ENCODE measurements at places on chromosomes 13 and 19.
A peak's percentile ranks its signal among the peaks of the same experiment; 100 is the strongest.

- peaks cover 49% of the 10 kb centered on the region for H3K27me3 ChIP-seq
- no peak overlapping the region for H3K27ac ChIP-seq
- H3K4me1 ChIP-seq: peaks cover 44% of the 10 kb centered on the region
- DNase-seq: peak; percentile 25
- H3K4me3 ChIP-seq: peak overlapping the region; percentile 3
- H3K36me3 ChIP-seq: no peaks in the 10 kb centered on the region
These were observed 25.1 kb upstream of the MEIS3 start for GRCh38 chr19:47444388-47444821.

- H3K27ac ChIP-seq: no peak overlapping the region
- H3K36me3 ChIP-seq: no peaks in the 10 kb centered on the region
- no peak overlapping the region for H3K4me3 ChIP-seq
These were observed 69.1 kb downstream of the ATP7B start for GRCh38 chr13:51942189-51942588.

DNA sequence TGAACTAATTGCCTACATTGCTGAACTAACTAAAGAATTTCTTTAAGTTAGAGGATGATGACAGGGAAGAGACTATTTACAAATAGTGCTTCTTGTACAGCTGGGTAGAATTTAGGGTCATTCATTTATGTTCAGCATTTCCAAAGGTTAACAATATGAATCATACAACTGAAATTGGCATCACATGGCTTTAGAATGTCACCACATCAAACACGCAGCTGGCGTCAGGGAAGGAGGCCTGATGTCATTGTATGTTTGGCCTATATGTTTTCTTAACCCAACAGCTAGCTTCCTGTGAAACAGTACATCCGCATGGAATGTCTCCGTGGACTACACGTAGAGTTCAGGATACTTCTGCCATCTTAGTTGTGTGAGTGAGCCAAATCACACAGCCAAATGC lies 99.0 kb upstream of the TNFSF11 start:
- H3K4me1 ChIP-seq: peaks cover 24% of the 10 kb centered on the region
- no peak for DNase-seq
- H3K27me3 ChIP-seq: peaks cover 2% of the 10 kb centered on the region
- peaks cover 14% of the 10 kb centered on the region for H3K36me3 ChIP-seq
- H3K27ac ChIP-seq: peak overlapping the region; percentile 63
- no peak overlapping the region for H3K4me3 ChIP-seq

DNA sequence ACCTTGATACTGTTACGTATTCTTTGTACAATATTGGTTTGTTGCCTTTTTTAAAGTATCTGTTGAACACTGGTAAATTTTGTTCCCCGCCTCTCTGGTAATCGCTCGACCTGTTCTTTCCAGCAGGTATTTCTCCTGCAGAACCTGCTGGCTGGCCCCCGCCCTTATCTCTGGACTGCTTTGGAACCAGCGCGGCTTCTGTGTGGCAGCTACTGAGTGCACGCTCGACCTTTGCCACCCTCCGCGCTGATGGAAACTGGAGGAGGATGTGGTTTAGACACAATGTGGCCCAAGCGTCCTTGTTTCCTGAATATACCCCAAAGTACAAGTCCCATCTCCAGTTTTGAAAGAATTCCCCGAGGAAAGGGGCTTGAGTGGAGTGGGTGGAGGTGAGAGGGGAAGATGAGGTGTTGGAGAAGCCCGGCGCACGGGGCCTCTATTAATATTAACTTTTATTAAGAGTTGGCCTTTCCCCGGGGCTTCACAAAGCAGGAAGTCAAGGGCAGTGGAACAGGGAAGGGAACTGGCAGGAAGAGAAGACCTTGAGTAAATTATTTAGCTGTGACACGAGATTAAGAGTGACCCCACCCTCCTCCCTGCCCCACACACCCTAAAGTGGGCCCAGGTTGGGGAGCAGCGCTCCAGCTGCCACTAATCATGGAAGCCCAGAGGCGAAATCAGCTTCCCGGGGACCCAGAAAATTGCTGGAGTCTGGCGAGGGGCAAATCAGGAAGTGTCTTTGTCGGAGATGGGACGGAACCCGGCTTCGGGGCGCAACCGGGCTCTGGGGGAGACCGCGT lies 16.0 kb downstream of the CDX2 start:
- H3K4me1 ChIP-seq: peaks cover 9% of the 10 kb centered on the region
- DNase-seq: no peak
- H3K27ac ChIP-seq: peak overlapping the region; percentile 40
- H3K4me3 ChIP-seq: peak overlapping the region; percentile 51
- peaks cover 55% of the 10 kb centered on the region for H3K27me3 ChIP-seq

DNA sequence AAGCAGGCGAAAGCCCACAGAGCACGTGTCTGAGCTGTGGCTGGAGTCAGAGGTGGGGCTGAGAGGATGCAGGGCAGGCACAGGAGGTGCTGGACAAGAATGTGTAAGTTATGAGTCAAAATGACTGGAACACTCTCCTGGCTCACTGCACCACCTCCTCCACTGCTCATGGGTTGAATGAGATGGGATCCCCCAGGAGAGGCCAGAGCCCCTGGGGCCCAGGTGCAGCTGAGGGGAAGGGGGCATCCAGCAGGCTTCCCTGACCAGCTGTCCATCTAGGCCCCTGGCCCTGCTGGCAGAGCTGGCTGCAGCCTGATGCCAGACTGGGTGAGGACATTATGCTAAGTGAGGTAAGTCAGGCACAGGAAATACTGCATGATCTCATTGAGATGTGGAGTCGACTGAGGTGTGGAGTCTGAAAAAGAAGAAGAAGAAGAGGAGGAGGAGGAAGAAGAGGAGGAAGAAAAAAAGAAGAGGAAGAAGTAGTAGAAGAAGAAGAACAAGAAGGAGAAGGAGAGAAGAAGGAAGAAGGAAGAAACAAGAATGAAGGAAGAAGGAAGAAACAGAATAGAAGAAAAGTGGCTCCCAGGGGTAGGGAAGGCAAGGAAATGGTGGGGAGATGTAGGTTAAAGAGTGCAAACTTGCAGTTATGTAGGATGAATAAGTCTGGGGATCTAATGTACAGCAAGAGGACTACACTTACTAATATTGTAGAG lies 747.4 kb downstream of the UQCRFS1 start:
- H3K27ac ChIP-seq: peak overlapping the region; percentile 68
- peak overlapping the region; percentile 19 for H3K4me3 ChIP-seq
- H3K36me3 ChIP-seq: no peaks in the 10 kb centered on the region
- H3K27me3 ChIP-seq: no peaks in the 10 kb centered on the region
- DNase-seq: peak; percentile 4

GRCh38 chr13:95275322-95276036 lies 25.8 kb downstream of the ABCC4 start:
- H3K27me3 ChIP-seq: no peaks in the 10 kb centered on the region
- H3K27ac ChIP-seq: no peak overlapping the region
- H3K4me1 ChIP-seq: no peaks in the 10 kb centered on the region
- no peaks in the 10 kb centered on the region for H3K36me3 ChIP-seq
- no peak for DNase-seq

- no peaks in the 10 kb centered on the region for H3K27me3 ChIP-seq
- no peak for DNase-seq
- H3K36me3 ChIP-seq: no peaks in the 10 kb centered on the region
- H3K27ac ChIP-seq: no peak overlapping the region
- no peak overlapping the region for H3K4me3 ChIP-seq
These were observed 394.7 kb upstream of the KLHL1 start for GRCh38 chr13:70502944-70503343.

GRCh38 chr13:38849315-38849714 lies 141.3 kb downstream of the STOML3 start:
- no peak overlapping the region for H3K4me3 ChIP-seq
- no peaks in the 10 kb centered on the region for H3K36me3 ChIP-seq
- H3K4me1 ChIP-seq: no peaks in the 10 kb centered on the region
- DNase-seq: no peak

- DNase-seq: no peak
- H3K4me3 ChIP-seq: no peak overlapping the region
- H3K27me3 ChIP-seq: no peaks in the 10 kb centered on the region
- no peaks in the 10 kb centered on the region for H3K36me3 ChIP-seq
- H3K27ac ChIP-seq: no peak overlapping the region
These were observed 1335.3 kb downstream of the EFNB2 start for GRCh38 chr13:105200181-105200580.

DNA sequence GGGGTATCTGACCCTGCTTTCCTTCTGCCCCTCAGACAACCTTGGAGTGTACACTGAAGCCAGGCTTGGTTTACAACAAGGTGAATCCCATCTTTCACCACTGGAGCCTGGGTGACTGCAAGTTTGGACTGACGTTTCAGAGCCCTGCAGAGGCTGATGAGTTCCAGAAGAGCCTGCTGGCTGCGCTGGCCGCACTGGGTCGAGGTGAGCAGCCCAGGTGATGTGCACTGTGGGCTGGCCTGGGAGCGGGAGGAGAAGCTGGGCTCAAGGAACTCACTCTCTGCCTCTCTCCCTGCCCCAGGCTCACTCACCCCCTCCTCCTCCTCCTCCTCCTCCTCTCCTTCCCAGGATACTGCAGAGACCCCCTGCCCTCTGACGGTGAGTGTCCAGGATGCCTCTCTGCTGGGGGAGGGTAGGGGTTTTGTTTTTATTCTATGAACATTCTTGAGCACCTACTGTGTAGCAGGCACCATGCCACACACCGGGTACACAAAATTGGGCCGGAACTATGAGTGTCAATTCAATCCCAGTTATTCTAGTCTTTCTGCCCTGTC lies 3.5 kb downstream of the SPRED3 start:
- no peak overlapping the region for H3K27ac ChIP-seq
- peaks cover 21% of the 10 kb centered on the region for H3K27me3 ChIP-seq
- H3K36me3 ChIP-seq: peaks cover 9% of the 10 kb centered on the region
- H3K4me3 ChIP-seq: no peak overlapping the region

DNA sequence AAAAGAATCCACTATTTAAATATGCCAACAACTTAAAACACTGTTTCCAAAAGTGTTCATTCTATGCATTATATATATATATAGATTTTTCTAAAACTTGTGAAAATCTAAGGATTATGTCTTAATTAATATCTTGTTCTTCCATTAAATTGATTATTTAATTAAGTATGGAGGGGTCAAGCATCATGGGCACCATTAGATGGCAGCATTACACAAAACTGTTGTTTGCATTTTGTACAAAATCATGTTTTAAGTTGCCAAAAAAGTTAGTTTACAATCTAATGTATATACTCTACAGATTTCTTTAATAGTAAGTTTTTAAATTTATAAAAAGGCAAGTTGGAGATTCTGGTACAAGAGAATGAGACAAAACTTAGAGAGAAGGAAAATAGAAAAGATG lies 213.2 kb upstream of the EDNRB start:
- H3K36me3 ChIP-seq: no peaks in the 10 kb centered on the region
- no peaks in the 10 kb centered on the region for H3K4me1 ChIP-seq
- peaks cover 7% of the 10 kb centered on the region for H3K27me3 ChIP-seq
- no peak for DNase-seq

DNA sequence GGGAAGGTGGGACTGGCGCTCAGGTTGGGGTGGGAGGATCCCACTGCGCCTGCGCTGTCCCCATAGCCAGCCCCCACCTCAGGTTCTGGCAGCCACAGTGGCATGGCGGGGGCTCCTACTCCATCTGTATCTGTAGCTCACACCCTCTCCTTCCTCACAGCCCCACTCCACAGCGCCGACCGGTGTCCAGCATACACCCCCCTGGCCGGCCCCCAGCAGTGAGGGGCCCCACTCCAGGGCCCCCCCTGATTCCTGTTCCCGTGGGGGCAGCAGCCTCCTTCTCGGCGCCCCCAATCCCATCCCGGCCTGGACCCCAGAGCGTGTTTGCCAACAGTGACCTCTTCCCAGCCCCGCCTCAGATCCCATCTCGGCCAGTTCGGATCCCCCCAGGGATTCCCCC lies 6.0 kb downstream of the TMED1 start:
- no peaks in the 10 kb centered on the region for H3K4me1 ChIP-seq
- no peaks in the 10 kb centered on the region for H3K27me3 ChIP-seq
- no peak overlapping the region for H3K4me3 ChIP-seq
- peaks cover 15% of the 10 kb centered on the region for H3K36me3 ChIP-seq

DNA sequence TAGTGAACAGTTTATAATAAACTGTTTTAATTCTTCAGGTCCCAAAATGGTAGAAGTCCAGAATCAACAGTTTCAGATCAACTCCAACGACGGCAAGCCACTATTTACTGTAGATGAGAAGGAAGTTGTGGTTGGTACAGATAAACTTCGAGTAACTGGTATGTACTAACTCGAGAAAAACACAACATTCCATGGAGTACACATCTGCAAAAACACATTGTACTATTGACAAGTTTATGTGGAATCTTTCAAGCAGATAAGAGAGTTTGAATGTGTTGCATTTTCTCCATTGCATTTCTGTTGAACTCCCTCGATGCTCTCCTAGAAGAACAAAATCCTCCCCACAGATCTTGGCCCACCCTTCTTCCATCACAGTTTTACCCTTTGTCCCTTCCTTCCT lies 98.5 kb downstream of the SGCG start:
- H3K4me3 ChIP-seq: no peak overlapping the region
- H3K27ac ChIP-seq: no peak overlapping the region
- DNase-seq: no peak
- no peaks in the 10 kb centered on the region for H3K4me1 ChIP-seq
- no peaks in the 10 kb centered on the region for H3K36me3 ChIP-seq
- peaks cover 5% of the 10 kb centered on the region for H3K27me3 ChIP-seq

GRCh38 chr19:38194061-38194701 lies 29.8 kb downstream of the DPF1 start:
- H3K27ac ChIP-seq: no peak overlapping the region
- DNase-seq: no peak
- no peaks in the 10 kb centered on the region for H3K27me3 ChIP-seq

GRCh38 chr19:12721656-12722565 lies 1.8 kb downstream of the TNPO2 start:
- peak; percentile 33 for DNase-seq
- H3K36me3 ChIP-seq: peaks cover 30% of the 10 kb centered on the region
- H3K4me3 ChIP-seq: peak overlapping the region; percentile 99
- H3K4me1 ChIP-seq: peaks cover 46% of the 10 kb centered on the region
- no peaks in the 10 kb centered on the region for H3K27me3 ChIP-seq
- H3K27ac ChIP-seq: peak overlapping the region; percentile 91

DNA sequence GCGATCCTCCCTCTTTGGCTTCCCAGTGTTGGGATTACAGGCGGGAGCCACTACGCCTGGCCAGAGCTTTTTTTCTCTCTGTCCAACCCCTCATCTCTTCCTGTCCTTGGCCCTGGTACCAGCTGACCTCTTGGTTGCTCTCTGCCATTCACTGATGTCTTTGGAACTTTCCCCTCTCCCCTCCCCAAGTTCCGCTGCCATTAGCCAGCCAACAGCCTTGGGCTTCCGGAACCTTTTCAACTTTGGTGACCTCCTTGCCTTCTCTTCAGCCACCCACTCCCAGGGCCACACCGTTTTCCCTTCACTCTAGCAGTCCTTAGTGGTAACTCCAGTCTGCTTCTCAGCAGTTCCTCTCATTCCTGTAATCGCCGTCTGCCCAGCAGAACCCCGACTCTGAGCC lies 4.3 kb downstream of the WTIP start:
- no peak overlapping the region for H3K4me3 ChIP-seq
- no peaks in the 10 kb centered on the region for H3K4me1 ChIP-seq

- no peak for DNase-seq
- H3K4me3 ChIP-seq: no peak overlapping the region
- H3K4me1 ChIP-seq: no peaks in the 10 kb centered on the region
- H3K36me3 ChIP-seq: no peaks in the 10 kb centered on the region
These were observed 39.5 kb upstream of the GRTP1 start for GRCh38 chr13:113403255-113404104.
